ENCODE measurements at places on chromosomes 3 and 15.

DNA sequence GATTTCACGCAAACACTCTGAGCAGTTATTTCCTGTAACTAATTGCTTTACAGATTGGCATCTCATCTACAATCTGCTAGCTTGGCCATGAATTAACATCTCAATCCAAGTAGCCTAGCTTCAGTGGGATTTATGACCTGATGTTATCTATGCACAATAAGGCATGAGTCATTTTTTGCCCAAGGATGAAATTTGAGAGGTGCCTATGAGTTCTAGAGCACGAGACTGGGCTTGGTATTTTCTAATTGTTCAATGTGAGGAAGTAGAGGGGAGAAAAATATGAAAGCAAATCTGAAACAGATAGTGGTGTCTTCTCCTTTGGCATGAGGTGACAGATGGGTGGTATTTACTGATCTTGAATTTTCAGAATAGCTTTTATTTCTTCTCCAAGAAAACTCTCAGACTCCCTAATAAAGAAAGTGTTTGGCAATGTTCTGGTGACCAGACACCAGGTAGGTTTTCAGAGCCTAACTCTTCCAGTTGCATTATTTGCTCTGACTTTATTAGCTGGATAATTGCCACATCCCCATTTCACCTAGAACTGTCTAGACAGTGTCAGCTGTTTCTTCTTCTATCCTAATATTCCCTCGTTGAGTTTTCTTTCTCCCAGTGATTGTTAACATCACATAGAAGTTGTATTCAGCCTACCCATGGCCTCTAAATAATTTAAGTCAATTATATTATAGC is 301.0 kb upstream of the UMPS start:
- DNase-seq: no peak

DNA sequence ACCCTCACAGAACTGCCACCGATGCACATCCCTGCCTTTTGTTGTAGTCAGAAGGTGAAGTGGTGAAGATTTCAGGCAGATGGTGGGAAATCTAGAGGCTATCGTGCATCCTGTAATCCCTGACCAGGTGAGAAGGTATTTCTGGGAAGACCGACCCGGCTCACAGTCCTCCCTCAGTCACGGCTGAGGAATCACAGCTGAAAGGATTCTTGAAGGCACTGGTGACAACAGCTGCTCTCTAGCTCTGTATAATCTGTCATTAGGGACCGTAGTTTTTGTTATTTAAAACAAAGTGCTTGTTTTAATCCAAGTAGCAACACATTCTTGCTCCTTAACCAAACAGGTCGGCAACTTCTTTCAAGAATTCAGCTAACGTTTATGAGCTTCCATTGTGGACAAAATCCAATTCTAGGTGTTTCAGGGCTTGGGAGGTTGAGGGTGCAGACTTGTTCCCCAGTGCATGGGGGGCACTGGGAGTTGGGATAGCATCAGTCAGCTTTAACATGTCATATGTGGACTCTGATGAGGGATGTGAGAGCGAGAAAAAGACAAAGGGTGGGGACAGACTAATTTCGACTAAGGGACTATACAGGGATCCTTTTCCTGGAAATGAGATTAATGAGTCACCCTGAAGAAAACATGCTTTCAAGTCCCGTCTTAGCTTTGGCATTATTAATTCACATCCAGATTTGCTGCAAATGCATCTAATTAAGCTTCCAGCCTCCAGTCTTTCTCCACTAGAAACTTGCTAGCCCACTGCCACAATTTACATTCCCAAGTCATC is 141.0 kb upstream of the RASGRP1 start:
- no peak for DNase-seq

DNA sequence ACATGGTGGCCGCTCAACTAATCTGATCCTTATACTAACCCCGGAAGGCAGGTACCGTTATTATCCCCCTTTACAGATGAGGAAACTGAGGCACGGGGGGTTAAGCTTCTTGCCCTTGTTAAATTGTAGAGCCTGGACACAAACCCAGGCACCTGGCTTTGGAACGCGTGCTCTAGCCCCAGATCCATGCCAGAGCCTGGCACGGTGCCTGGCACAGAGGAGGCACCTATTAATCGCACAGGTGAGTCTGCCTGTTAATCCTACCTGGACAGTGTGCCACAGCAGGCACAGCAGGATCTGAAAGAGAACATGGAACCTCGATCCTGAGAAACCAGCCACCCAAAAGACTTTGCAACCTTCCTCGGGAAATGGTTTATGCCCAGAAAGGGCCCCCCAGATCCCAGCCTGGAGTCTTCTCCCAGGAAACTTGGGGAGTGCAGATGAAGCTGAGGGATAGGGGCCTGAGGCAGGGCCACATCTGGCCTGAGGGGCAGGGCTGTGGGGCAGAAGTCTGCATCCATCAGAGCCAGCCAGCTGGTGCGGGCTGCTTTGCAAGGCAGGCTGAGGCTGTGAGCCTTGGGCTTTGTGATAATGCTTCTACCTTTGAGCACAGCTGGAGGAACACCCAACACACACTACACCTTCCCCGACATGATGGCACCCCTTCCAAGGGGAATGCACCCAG is 55.3 kb upstream of the SLC6A1 start:
- no peak for DNase-seq

DNA sequence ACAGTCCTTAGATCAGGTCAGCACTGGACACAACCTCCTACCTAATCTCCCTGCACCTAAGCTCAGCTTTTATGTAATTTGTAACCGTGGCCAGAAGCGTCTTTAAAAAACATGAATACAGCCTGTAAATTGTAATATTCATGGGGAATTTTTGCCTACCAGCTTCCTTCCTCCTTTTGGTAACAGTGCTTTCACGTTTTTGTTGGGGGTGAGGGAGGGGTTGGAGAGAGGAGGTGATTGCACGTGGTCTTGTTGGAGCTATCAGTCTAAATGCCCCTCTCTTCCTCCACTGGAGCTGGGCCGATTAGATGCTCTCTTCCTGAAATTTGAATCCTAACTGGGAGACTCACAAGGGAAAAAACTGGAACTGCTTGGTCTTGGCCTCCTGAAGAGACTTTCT is 35.1 kb upstream of the SCN5A start:
- DNase-seq: no peak

DNA sequence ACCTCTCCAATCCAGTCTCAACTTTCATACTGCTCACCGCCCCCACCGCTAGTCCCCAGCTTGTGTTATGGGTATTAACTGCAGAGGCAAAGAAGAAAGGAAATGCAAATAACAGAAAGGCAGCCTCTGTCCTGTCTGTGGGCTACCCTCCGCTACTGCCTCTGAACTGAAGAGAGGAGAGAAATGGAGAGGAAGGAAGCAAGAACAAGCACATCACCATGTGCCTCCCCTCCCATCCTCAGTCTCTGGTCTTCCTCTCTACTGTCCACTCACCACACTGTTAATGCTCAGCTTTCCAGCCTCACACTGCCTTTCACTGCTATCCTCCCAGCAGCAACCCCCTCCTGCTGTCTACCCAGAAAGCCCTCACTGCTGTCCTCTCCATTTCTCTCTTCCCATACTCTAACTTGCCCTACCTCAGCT is 139.0 kb upstream of the SLC2A2 start:
- no peak for DNase-seq

DNA sequence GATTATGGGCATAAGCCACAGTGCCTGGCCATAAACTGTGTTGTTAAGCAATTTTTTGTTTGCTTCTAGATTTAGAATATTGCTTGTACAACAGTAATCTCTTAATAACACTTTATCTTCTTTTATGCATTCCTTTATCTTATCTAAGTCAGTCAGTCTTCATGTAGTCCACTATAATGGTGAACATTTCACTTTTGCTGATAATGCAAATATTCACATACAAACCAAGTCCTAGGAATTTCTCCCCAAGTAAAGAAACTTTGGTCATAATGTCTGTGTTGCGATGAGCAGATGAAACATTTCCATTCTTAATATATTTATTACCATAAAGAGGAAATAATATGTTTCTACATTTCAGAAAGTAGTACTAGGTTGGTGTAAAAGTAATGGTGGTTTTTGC is 765.8 kb upstream of the ARRDC4 start:
- no peak for DNase-seq

Data from head of caudate nucleus (tissue), 42 donors.